ENCODE measurements at places on chromosomes 11 and 22.
A peak's percentile ranks its signal among the peaks of the same experiment; 100 is the strongest.

DNA sequence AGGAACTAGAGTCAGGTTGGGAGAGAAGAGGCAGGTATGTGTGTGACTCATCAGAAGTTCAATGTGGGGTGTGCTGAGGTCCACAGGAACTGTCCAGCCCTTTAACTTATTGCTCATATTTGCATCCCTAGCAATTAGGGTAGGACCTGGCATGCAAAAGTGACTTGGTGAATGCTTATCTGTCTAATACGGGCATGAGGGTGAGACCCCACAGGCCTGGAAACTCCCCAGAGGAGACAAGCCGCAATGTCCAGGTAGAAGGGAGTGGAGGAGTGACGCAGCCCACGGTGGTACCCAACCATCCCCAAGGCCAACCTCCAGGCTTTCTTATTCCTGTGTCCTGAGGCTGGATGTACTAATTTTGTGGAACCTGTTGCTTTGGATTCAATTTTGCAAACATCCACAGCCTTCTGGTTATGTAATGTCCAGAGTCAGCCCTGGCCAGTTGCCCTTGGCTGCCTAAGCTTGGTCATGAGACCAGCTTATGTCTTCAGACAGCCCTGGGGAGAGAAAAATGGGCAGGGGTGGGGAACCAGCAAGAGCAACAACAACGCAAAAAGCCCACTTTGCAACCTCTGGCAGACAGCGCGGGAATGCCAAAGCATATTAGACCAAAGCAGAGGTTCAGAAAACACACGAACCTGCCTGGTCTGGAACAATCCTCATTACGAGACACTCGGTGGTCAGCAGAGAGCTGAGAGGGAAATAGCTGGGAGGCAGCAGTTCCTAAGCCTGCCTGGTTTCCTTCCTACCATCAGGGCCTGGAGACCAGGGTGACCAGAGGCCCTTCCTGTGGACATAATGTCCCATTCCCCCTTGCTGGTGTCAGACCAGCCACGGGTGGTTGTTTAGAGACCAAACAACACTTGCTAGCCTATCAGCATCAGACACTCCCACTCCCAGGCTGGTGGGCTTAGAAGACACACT is 49.3 kb downstream of the TIMP3 start:
- H3K4me3 ChIP-seq = no peak overlapping the region
- no peak for DNase-seq
- no peaks in the 10 kb centered on the region for H3K36me3 ChIP-seq
- no peak overlapping the region for H3K27ac ChIP-seq
- no peaks in the 10 kb centered on the region for H3K27me3 ChIP-seq
- H3K4me1 ChIP-seq = no peaks in the 10 kb centered on the region

DNA sequence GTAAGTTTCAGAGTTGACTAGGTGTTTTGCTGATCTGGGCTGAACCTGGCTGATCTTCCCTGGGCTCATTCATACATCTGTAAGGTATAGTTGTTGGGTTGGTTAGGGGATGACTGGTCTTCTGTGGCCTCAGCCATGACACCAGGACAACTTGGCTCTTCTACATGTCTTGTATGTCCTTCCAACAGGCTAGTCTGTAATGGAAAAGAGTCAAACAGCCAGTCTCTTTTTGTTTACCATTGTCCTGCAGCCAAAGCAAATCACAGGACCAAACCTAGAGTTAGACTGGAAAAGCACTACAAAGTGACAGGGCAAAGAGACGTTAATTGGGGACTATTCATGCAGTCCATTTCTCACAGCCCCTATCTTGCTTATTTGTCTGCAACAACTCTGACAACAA is 17.8 kb downstream of the SERPING1 start:
- peaks cover 36% of the 10 kb centered on the region for H3K36me3 ChIP-seq
- no peak for DNase-seq
- no peak overlapping the region for H3K4me3 ChIP-seq
- no peak overlapping the region for H3K27ac ChIP-seq
- no peaks in the 10 kb centered on the region for H3K27me3 ChIP-seq
- 0 out of 2 replicates have a peak, but pooled peaks cover 3% of the 10 kb centered on the region for H3K4me1 ChIP-seq

- no peak overlapping the region for H3K27ac ChIP-seq
- H3K4me3 ChIP-seq = no peak overlapping the region
- DNase-seq = no peak
- no peaks in the 10 kb centered on the region for H3K27me3 ChIP-seq
- no peaks in the 10 kb centered on the region for H3K36me3 ChIP-seq
- H3K4me1 ChIP-seq = no peaks in the 10 kb centered on the region
Observed at GRCh38 chr11:93986716-93987115, 34.4 kb upstream of the HEPHL1 start.

DNA sequence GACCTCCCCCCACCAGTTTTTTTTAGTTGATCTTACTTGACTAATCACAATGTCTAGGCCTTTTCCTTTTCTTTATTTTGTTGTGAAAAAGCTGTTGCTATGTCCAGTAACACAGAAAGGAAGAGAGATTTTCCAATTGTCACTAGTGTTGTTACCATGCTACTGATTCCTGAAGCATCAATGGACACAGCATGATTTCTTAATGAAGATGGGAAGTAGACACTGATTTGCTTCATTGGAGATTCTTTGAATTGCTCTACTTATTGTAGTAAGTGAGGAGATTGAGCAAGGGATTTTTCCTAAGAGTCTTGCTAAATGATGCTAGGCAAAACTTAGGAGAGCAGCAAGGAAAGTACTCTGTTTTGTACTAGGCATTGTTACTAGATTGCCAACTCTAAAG is 4.6 kb downstream of the AASDHPPT start:
- no peaks in the 10 kb centered on the region for H3K27me3 ChIP-seq
- H3K27ac ChIP-seq = no peak overlapping the region
- DNase-seq = no peak
- H3K4me3 ChIP-seq = no peak overlapping the region
- H3K36me3 ChIP-seq = peaks cover 59% of the 10 kb centered on the region

- H3K36me3 ChIP-seq = no peaks in the 10 kb centered on the region
- H3K27me3 ChIP-seq = no peaks in the 10 kb centered on the region
- peaks cover 2% of the 10 kb centered on the region for H3K4me1 ChIP-seq
- H3K4me3 ChIP-seq = no peak overlapping the region
Observed at GRCh38 chr11:2531277-2531986, 86.6 kb downstream of the KCNQ1 start.

DNA sequence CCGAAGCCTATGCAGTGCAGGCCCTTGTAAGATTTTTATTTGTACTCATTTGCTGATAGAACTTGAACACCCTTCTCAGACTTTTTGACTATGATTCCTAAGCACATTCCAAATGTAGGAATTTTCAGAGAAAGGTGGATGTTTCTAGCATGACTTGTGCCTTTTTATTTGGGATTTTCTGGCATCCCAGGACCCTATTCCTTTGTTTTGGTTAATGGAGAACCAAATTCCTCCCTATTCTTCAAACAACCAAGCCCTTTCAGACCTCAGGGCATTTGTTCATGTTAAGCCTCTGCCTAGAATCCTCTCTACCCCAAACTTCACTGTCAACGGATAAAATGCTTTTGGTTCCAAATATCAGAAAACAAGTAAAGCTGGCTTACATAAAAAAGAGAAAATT is 371.1 kb downstream of the DDX10 start:
- no peaks in the 10 kb centered on the region for H3K36me3 ChIP-seq
- no peak overlapping the region for H3K4me3 ChIP-seq
- H3K27me3 ChIP-seq = no peaks in the 10 kb centered on the region
- no peak overlapping the region for H3K27ac ChIP-seq

- no peak overlapping the region for H3K4me3 ChIP-seq
- DNase-seq = no peak
- no peak overlapping the region for H3K27ac ChIP-seq
- no peaks in the 10 kb centered on the region for H3K27me3 ChIP-seq
- H3K36me3 ChIP-seq = peaks cover 26% of the 10 kb centered on the region
Observed at GRCh38 chr11:40445391-40445790, 1014.1 kb downstream of the LRRC4C start.

DNA sequence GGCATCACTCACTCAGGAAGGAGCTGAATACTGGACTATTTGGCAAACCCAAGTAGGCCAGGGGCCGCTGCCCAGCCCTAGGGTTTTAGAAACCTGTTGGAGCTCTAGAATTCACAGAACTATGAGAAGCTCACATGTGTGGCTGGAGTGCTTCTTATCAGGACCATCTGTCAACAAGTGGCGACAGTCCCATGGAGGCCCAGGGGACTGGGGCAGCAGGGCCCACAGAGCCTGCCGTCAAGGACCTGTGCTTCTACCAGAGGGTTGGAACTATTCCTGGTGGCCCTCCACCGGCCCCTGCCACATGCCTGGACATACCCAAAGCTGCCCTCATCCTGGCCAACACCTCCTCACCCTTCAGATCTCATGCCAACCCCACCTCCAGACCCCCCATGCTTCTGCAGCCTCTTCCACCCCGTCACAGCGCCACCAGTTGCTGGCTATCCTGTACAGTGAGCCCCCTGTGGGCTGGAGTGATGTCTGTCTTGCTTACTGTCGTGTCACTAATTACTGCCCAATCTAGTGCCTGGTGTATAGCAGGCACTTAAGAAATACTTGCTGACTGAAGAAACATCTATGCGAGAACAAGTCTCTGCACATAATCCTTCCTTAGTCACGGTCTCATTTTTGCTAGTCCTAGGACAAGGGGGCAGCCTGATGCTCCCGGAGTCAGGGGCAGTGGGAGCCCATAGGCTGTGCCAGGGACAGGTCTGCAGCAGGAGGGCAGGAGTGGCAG is 27.2 kb upstream of the RASL10A start:
- peaks cover 50% of the 10 kb centered on the region for H3K36me3 ChIP-seq
- no peaks in the 10 kb centered on the region for H3K4me1 ChIP-seq
- no peak overlapping the region for H3K4me3 ChIP-seq
- H3K27me3 ChIP-seq = no peaks in the 10 kb centered on the region
- no peak for DNase-seq

DNA sequence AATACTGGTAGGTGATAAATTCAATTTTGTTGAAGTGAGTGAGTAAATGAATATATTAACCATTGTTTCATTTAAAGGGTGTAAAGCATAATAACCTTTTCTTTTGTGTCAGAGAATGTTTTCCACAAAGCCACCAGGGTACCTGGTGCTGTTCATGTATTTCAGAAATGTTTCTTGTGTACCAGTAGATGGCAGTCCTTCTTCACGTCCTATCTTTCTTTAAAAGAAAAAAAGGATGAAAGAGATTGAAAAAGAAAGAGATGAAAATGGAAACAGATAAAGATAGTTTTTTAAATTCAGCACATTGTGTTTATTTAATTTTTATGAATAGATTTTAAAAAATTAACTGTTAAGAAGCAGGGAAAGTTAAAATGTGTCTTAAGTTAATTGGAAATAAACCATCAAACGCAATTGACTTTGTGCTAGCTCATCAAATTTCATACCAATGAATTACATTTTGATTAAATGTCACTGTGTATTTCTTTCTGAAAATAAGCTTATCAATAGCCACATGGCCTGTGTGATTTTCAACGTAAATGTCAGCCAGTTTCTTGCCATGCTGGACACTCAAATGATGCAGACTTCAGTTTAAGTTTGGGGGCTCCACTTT is 65.5 kb upstream of the CHORDC1 start:
- no peak overlapping the region for H3K4me3 ChIP-seq
- no peaks in the 10 kb centered on the region for H3K27me3 ChIP-seq
- H3K4me1 ChIP-seq = no peaks in the 10 kb centered on the region
- no peak for DNase-seq

DNA sequence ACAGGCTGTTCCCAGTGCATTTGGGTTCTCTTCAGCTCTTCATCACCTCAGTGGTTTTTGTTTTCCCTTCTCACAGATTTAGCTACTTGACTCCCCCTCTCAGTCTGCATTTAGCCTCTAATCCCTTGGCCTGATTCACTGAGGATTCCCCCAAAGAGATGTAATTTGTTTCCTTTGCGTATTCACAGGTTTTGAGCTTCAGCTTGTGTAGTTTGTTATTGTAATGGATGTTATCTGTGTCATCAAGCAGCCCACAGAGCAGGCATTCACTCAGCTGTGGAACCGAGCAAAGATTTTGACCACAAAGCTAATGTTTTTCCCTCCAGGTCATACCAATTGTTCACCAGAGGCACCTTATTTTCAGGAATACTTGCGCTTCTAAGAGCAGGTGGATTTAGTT is 6.4 kb upstream of the ME3 start:
- peaks cover 5% of the 10 kb centered on the region for H3K4me1 ChIP-seq
- no peak overlapping the region for H3K27ac ChIP-seq
- DNase-seq = no peak
- no peaks in the 10 kb centered on the region for H3K36me3 ChIP-seq
- H3K4me3 ChIP-seq = no peak overlapping the region
- no peaks in the 10 kb centered on the region for H3K27me3 ChIP-seq

DNA sequence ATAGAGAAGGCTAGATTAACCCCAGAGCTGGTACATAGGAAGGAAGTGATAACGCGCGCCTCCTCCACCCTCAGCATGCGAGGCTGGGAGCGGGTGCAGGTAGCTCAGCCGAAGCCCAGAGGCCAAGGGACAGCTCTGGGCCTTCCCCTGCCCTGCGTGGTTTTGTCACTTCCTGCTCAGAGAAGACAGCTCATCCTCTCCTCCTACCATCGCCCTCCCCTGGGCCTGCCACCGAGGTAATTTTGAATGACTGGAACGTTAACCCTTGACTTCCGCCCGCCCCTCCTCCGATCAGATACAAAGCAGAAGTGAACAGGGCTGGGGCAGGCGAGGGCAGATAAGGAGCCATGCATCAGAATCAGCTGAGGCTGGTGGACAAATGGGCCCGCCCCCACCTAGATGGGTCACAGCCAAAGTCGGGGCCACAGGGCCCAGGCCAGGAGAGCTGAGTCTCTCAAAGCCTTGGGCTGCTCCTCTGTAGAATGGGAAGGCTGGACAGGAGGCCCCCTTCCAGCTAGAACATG is 1.6 kb downstream of the RAC2 start:
- no peak overlapping the region for H3K27ac ChIP-seq
- H3K27me3 ChIP-seq = no peaks in the 10 kb centered on the region
- no peak for DNase-seq
- no peak overlapping the region for H3K4me3 ChIP-seq

DNA sequence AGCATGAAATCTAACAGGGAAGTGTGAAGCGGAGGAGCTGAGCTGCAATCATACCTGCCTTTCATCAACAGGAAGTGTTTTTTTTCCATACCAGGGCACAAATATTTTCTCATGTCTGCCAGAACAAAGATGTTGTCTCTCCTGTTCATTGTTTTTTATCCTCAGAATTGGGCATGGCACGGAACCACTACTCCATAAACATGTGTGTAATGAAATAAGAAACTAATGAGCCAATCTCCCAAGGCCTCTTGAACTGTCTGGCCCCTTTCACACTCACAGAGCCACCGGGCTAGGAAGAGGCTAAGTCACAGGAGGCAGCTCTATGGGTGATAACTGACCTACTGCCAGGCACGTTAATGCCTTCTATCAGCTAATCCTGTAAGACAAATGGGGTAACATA is 124.4 kb downstream of the ETS1 start:
- H3K27me3 ChIP-seq = no peaks in the 10 kb centered on the region
- H3K36me3 ChIP-seq = peaks cover 3% of the 10 kb centered on the region
- H3K4me3 ChIP-seq = no peak overlapping the region
- H3K4me1 ChIP-seq = no peaks in the 10 kb centered on the region

GRCh38 chr22:25764270-25765015 is 22.5 kb downstream of the MYO18B start:
- no peak overlapping the region for H3K4me3 ChIP-seq
- no peaks in the 10 kb centered on the region for H3K4me1 ChIP-seq
- H3K27ac ChIP-seq = no peak overlapping the region
- H3K27me3 ChIP-seq = no peaks in the 10 kb centered on the region
- DNase-seq = peak; percentile 70
- H3K36me3 ChIP-seq = no peaks in the 10 kb centered on the region
